ENCODE measurements at places on chromosomes 5 and 9.
A peak's percentile ranks its signal among the peaks of the same experiment; 100 is the strongest.

- peak; percentile 94 for DNase-seq
These were observed 16.3 kb downstream of the GALNT12 start for GRCh38 chr9:98823666-98824334.

GRCh38 chr9:99085949-99086948, 18.7 kb upstream of the TGFBR1 start:
- DNase-seq, result peak; percentile 26

DNA sequence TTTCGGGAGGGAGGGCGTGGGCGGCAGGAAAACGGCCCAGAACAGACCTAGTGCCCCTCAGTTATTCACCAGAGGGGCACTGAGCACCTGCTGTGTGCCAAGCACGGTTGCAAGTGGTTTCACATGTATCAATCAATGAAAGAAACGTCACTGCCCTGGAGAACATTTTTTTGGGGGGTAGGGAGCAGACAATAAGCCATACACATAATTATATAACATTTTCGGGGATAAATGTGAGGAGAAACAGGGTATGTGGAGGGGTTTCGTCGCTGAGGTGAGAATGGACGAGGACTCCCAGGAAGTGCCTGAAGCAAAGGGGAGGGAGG, 444 bp upstream of the ZNF354A start:
- DNase-seq, result no peak

DNA sequence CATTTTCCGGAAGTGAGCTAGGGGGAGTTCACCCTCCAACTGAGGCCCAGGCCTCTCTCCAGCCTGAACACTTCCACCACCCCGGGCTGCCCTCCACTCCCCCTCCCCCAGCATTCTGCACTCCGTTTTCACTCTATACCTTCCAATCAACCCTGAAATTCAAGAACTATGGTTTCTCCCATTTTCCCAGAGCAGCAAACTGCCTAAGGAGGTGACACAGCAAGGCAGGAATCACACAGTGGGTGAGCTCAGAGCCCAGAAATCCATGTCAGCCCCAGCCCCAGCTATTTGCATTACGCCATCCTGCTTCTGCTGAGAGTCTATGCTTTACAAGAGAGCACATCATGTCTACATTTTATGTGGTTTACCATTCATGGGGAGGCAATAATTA, 11.9 kb downstream of the MSX2 start:
- no peak for DNase-seq

GRCh38 chr9:100160021-100160420, 61.0 kb downstream of the INVS start:
- no peak for DNase-seq

DNA sequence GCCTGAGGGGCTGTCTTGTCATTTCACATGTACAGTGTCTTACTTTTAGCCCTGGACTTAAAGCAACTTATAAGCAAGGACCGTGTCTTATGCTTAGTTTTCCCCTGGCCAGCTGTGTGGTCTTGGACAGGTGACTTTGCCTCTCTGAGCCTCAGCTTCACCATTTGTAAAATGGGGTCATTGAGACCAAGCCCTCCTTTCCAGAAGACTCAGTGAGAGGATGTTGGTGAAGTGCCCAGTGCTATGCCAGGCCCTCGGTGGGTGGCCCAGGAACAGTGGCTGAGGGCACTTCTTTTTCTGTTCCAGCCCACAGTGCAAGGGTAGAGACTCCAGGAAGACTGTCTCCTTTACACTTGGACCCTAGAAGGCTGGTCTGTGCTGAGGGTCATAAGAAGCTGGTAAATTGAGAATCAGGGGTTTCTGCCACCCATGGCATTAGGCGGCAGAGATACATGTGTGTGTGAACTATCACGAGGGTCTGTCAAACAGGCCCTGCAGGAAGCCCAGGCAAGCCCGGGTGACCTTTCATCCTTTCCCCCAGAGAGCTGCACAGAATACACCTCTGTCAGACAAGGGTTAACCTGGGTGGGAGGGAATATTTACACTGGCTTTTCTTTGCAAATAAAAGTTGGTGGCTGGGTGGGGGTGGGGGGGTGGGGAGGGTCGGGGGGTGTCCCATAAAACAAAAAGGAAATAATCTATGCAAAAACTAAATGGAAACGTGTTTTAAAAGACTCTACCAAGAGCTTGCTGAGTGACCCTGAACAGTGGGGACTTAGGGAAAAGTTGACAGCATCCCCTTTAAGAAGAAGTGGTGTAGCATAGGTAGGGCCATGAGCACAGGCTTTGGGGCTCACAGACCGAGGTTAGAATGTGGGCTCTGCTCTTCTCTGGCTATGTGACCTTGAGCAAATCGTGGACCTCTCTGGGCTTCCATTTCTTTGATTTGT, 20.4 kb upstream of the KIF12 start:
- DNase-seq, result no peak

DNA sequence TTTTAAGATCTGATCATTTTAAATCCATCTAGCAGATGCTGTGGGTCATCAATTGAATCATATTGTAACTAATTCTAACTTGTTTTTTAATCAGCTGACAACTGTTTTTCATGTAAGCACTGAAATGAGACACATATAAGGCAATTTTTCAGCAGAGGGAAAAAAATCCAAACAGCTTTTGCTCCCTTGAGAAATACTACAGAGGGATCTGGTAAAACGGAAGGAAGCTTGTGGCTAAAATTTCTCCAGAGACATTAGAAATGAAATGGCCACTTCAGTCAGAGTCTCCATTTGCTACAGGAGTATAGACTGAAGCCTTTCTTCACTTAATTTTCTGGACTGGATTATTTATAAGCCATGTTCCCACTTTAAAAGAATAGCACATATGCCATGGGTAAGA, 385.9 kb downstream of the MAN2A1 start:
- no peak for DNase-seq

DNA sequence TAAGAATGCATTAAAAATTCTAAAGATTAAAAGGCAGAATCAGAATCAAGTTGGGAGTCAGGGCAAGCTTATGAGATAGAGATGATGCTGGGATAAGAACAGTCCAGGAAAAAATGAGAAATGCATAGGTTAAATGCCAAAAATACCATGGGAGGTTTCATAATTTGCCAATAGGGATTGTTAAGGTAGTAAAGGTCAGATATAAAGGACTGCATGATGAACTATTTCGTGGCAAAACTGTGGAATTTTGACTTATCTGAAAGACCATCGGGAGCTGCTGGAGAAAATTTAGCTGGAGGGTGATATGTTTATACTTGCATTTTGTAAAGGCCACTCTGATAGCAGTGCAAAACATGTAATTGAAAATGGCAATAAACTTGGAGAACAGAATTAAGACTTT, 1872.8 kb upstream of the ACO1 start:
- no peak for DNase-seq
